Fibroblast of the aortic adventitia (primary cell): ENCODE measurements at places on chromosomes 7 and 10. TPM values are rescaled to one million over a fixed set of nuclear protein-coding genes. Genes with fewer than 3 reads are reported as not detected.

SPACDR gene
- 0.27 TPM in 1 of 2 replicates, not detected in the other for total RNA-seq

BZW2 gene
- 35.6 and 61.8 TPM in 2 replicates for total RNA-seq

PLA2G12B gene
- not detected in 2 replicates for total RNA-seq

STOX1 gene
- total RNA-seq: 0.09 TPM in 1 of 2 replicates, not detected in the other

AZGP1 gene
- total RNA-seq: not detected in 2 replicates

HTR5A gene
- not detected in 2 replicates for total RNA-seq

INHBA gene
- 14.7 and 20.0 TPM in 2 replicates for total RNA-seq

GARIN1A gene
- 1.2 and 3.1 TPM in 2 replicates for total RNA-seq
